Glomerular endothelial cell (primary cell): ENCODE measurements at places on chromosomes 3 and 15. TPM values are rescaled to one million over a fixed set of nuclear protein-coding genes. Genes with fewer than 3 reads are reported as not detected.

NEK4 gene
- 6.3 and 13.7 TPM in 2 replicates for total RNA-seq

GOLGA6L7 gene
- not detected in 2 replicates for total RNA-seq

SYNM gene
- 8.3 and 8.7 TPM in 2 replicates for total RNA-seq

KLHL6 gene
- 9.5 and 13.0 TPM in 2 replicates for total RNA-seq
